ENCODE measurements at places on chromosomes 7 and 10. TPM values are rescaled to one million over a fixed set of nuclear protein-coding genes. Genes with fewer than 3 reads are reported as not detected.

Gene RARRES2
- polyA plus RNA-seq = 198 TPM

Gene PRRT4
- 0.28 TPM for polyA plus RNA-seq

Gene OR2A1
- polyA plus RNA-seq = 0.50 TPM

Gene BTBD16
- 2.3 TPM for polyA plus RNA-seq

Gene VWC2
- polyA plus RNA-seq = not detected

GRCh38 chr10:67015225-67015624 lies 89.4 kb downstream of the LRRTM3 start:
- no peaks in the 10 kb centered on the region for H3K4me1 ChIP-seq
- no peak overlapping the region for H3K4me3 ChIP-seq
- no peak overlapping the region for H3K27ac ChIP-seq
- no peak for DNase-seq
- H3K27me3 ChIP-seq = no peaks in the 10 kb centered on the region

DNA sequence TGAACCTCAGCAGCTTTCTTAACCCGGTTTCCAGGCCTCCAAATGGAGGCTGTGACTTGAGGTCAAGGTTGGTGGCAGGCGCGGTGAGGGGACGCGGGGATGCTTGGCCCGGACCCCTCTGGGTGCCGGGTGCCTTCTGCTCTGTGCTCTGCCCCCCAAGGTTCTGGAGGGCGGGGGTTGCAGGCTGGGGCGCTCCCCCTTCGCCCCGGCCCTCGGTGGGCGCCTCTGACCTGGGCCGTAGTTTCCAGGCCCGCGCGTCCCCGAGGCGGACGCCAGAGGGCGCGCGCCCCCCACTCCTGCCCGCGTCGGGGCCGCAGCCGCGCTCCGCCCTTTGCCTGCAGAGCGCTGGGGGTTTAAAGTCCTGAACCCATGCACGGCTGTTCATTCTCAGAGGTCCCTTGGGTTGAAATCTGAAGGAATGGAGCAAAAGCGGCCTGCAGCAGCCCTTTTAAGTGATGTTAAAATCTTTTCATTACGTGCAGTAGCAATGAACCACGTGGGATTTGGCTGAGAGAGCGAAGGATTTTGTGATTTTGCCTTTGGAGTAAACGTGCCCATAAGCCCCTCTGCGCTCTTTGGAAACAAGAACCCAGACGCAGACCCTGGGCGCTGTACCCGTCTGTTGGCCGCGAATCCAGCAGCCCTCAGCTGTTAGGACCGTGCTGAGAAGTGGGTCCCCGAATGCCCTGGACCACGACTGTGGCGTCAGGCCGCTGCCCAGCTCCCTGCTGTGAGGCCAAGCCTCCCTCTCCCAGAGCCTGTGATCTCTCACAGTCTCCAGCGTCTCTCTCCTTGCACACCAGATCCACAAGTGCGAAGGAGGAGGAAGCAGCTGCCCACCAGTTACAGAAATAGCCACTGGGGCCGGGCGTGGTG lies 135.0 kb downstream of the ACTR3B start:
- H3K4me3 ChIP-seq = no peak overlapping the region
- H3K27ac ChIP-seq = no peak overlapping the region
- H3K27me3 ChIP-seq = no peaks in the 10 kb centered on the region
- H3K36me3 ChIP-seq = no peaks in the 10 kb centered on the region
- no peak for DNase-seq

Measured in aorta (tissue), 5 donors.